BJ (cell line): ENCODE measurements at places on chromosomes 6 and 20. TPM values are rescaled to one million over a fixed set of nuclear protein-coding genes. Genes with fewer than 3 reads are reported as not detected.

Gene SIM1
- polyA plus RNA-seq, result 27.1 and 32.9 TPM in 2 replicates

Gene GUCA1A
- 0.20 and 0.33 TPM in 2 replicates for polyA plus RNA-seq

Gene APCDD1L
- 1.7 and 2.5 TPM in 2 replicates for polyA plus RNA-seq

Gene SCGN
- not detected in 2 replicates for polyA plus RNA-seq

- no peak for DNase-seq
Measured at GRCh38 chr6:138972226-138972665, 15.8 kb downstream of the REPS1 start.

DNA sequence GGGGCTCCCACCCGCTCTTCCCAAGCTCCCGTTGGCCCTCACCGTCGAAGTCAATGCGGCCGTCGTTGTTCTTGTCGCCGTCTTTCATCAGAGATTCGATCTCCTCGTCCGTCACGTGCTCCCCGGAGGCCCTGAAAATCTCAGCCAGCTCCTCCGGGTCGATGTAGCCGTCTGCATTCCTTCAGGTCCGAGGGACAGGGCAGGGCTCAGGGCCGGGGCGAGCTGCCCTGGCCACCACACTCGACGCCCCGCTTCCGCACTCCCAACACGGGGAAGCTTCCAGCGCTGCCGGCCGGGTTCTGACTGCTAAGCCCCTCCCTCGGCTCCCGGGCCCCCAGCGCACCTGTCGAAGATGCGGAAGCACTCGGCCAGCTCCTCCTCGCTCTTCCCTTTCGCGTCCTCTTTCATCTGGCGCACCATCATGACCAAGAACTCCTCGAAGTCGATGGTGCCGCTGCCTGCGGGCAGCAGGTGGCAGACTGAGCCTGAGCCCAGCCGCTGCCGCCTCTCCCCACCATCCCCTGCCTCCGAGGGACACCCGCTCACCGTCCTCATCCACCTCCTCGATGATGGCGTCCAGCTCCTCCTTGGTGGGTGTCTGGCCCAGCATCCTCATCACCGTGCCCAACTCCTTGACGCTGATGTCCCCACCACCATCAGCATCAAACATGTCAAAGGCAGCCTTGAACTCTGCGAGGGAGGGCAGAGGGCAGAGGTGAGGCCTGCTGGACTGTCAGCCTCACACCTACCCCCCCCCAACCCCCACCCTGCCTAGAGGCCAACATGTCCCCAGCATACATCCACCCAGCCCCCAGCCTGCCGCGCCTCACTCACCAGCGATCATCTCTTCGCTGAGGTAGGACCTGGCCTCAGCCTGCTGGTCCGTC lies 2.9 kb downstream of the TNNC2 start:
- no peak for DNase-seq

- no peak for DNase-seq
Measured at GRCh38 chr6:39303425-39304153, 10.6 kb downstream of the KCNK17 start.

- no peak for DNase-seq
Measured at GRCh38 chr20:54642864-54643667, 167.7 kb downstream of the DOK5 start.

DNA sequence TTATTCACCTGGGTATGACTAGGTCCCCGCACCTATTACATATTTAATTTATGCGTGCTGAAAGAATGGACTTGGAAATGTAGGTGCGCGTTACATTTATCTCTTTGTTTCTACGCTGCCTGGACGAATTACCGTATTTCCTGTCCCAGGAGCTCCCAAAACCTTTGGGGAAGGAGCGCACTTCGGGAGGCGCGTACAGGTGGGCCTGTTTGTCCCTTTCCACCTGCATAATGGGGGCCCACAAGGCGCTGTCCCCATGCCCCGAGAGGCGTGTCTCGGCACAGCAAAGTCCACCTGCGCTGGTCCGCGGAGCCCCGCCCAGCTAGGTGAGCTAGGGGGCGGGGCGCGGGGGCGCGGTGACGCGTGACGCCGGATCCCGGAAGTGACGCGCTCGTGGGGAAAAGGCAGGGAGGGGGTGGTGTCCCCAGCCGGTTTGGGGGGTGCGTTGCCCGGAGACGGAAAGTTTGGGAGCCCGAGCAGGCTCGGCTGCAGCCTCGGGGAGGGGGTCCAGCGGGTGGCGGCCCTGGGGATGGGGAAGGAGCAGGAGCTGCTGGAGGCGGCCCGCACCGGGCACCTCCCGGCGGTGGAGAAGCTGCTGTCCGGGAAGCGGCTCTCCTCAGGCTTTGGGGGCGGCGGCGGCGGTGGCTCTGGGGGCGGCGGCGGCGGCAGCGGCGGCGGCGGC lies at the start of gene ANKS1A:
ANKS1A (plus strand) TSS at position 382 of the 682 bp plus-strand sequence; CDS start at position 530, 148 bp downstream.
- DNase-seq, result no peak

- peak; percentile 30 for DNase-seq
Measured at GRCh38 chr6:53794137-53794719, 577 bp upstream of the LRRC1 start.

DNA sequence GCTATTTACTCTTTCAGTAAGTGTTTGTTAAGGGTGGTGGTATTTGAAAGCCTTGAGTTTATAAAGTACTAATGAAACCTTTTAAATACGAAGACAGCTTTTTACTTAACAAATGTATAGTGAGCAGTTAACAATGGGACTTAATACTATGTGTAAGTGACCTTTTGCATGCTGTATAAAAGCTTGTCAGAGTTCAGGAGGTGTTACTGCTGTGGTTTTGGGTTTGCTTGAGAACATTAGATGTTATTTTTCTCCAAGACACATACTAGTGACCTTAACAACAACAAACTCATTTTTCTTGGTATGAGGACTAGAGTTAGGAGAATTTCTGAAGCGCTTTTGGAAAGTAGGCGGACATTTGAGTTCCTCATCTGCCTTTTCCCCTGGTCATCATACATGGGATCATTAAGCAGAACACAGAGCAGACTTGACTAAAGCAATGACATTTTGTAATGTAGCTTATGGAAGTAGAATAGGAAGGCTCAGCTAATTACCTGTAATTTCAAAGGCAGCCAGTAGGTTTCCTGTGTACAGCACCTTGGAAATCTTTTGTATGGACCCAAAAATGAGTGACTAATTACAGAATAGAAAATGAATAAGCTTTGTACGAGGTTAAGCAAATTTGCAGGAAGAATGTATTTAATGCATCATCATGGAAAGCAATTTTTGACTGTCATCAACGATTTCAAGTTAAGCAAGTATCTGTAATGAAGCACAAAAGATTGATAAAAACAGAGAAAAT lies 14.1 kb downstream of the CDYL start:
- no peak for DNase-seq

DNA sequence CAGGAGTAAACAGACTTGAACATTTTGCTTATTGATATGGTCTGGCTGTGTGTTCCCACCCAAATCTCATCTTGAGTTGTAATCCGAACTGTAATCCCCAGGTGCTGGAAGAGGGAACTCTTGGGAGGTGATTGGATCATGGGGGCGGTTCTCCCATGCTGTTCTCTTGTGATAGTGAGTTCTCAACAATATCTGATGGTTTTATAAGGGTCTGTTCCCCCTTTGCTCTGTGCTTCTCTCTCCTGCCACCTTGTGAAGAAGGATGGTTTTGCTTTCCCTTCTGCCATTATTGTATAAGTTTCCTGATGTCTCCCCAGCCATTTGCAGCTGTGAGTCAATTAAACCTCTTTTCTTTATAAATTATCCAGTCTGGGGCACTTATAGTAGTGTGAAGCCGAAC lies 40.0 kb downstream of the MYLIP start:
- no peak for DNase-seq

- DNase-seq, result no peak
Measured at GRCh38 chr6:75223428-75223827, 17.6 kb upstream of the COL12A1 start.
